Umbilical cord (tissue), 2 donors: ENCODE measurements at places on chromosomes 12 and 14. TPM values are rescaled to one million over a fixed set of nuclear protein-coding genes. Genes with fewer than 3 reads are reported as not detected.

Gene TAS2R19
- total RNA-seq: 21.9 TPM

Gene HOXC10
- 3.4 TPM for total RNA-seq

Gene CCDC85C
- 7.5 TPM for total RNA-seq

Gene SRRM4
- total RNA-seq: 0.96 TPM

Gene TTC6
- 0.96 TPM for total RNA-seq

Gene CLBA1
- total RNA-seq: 6.5 TPM

Gene NRL
- total RNA-seq: 0.24 TPM

Gene CCDC184
- 0.72 TPM for total RNA-seq

Gene ASPG
- 12.5 TPM for total RNA-seq

Gene ZBTB42
- total RNA-seq: 3.9 TPM

Gene TSPAN8
- 3.6 TPM for total RNA-seq

Gene ARHGEF25
- total RNA-seq: 101 TPM

Gene CMA1
- total RNA-seq: not detected

Gene VWF
- 99.9 TPM for total RNA-seq

Gene CPSF2
- 68.4 TPM for total RNA-seq

Gene SLC22A17
- 38.8 TPM for total RNA-seq

Gene PPFIA2
- 20.5 TPM for total RNA-seq

Gene EPS8
- total RNA-seq: 194 TPM

Gene SERPINA9
- total RNA-seq: 1.4 TPM

Gene HOXC9
- 10.4 TPM for total RNA-seq

Gene AICDA
- total RNA-seq: 0.96 TPM

Gene GYS2
- 0.48 TPM for total RNA-seq

Gene CCDC197
- total RNA-seq: not detected

Gene UBC
- 1,088 TPM for total RNA-seq

Gene SELPLG
- total RNA-seq: 7.7 TPM

Gene MGP
- 434 TPM for total RNA-seq

Gene PLCZ1
- 21.7 TPM for total RNA-seq

Gene GON7
- total RNA-seq: 3.9 TPM

Gene TAS2R31
- total RNA-seq: 32.5 TPM

Gene SDR9C7
- not detected for total RNA-seq

Gene HELB
- total RNA-seq: 6.0 TPM

Gene RDH12
- 0.96 TPM for total RNA-seq
